ENCODE measurements at places on chromosomes 13 and 19. TPM values are rescaled to one million over a fixed set of nuclear protein-coding genes. Genes with fewer than 3 reads are reported as not detected.

DNAAF3 gene
- total RNA-seq = 1.5 TPM

ZNF443 gene
- total RNA-seq = 3.8 TPM

NXNL1 gene
- not detected for total RNA-seq

DCLK1 gene
- total RNA-seq = 4.5 TPM

KLF1 gene
- not detected for total RNA-seq

DNA sequence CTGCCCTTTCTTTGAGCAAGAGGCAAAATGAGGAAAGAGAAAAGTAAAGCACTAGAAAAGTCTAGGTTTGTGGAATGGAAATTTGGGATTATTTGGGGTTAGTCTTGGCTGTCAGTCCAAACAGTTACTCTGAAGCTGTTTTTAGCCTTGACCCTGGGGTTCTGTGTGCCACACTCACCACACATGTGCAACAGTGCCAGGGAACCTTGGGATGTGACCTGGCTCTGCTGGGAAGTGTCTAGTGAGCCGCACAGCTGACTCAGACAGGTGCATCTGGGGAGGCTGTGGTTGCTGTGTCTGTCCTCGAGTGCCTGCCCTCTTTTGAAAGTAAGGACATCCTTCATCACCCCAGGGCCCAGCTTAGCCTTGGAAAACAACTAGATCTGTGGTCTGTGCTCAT is 15.8 kb downstream of the MICOS13 start:
- H3K4me1 ChIP-seq = no peaks in the 10 kb centered on the region
- no peak for DNase-seq
- no peak overlapping the region for H3K27ac ChIP-seq
- H3K4me3 ChIP-seq = no peak overlapping the region
- H3K36me3 ChIP-seq = peaks cover 100% of the 10 kb centered on the region
- no peaks in the 10 kb centered on the region for H3K27me3 ChIP-seq

- H3K36me3 ChIP-seq = no peaks in the 10 kb centered on the region
- no peaks in the 10 kb centered on the region for H3K27me3 ChIP-seq
- H3K4me3 ChIP-seq = no peak overlapping the region
- H3K4me1 ChIP-seq = peaks cover 5% of the 10 kb centered on the region
- no peak overlapping the region for H3K27ac ChIP-seq
Observed at GRCh38 chr13:50629497-50629896, 214.0 kb downstream of the DLEU7 start.

GRCh38 chr19:35642312-35642711 is 767 bp downstream of the ETV2 start:
- peaks cover 7% of the 10 kb centered on the region for H3K4me1 ChIP-seq
- no peak overlapping the region for H3K27ac ChIP-seq
- H3K36me3 ChIP-seq = peaks cover 9% of the 10 kb centered on the region
- no peak overlapping the region for H3K4me3 ChIP-seq
- no peaks in the 10 kb centered on the region for H3K27me3 ChIP-seq

Data from upper lobe of right lung (tissue), 1 donor.